ENCODE measurements at places on chromosomes 12 and 14. TPM values are rescaled to one million over a fixed set of nuclear protein-coding genes. Genes with fewer than 3 reads are reported as not detected.

The PTCSC3 gene
- total RNA-seq, result 2.9 TPM

The PPP4R4 gene
- 0.52 TPM for total RNA-seq

The SCN8A gene
- total RNA-seq, result 0.29 TPM

The GPRC5A gene
- 1,562 TPM for total RNA-seq

The MARK3 gene
- 92.9 TPM for total RNA-seq

The SERPINA4 gene
- not detected for total RNA-seq

The ERBB3 gene
- 88.8 TPM for total RNA-seq

- DNase-seq, result no peak
Measured at GRCh38 chr12:115973968-115974724, 303.3 kb downstream of the MED13L start.

- DNase-seq, result peak; percentile 84
Measured at GRCh38 chr12:121776190-121777098, 17.0 kb downstream of the RHOF start.

DNA sequence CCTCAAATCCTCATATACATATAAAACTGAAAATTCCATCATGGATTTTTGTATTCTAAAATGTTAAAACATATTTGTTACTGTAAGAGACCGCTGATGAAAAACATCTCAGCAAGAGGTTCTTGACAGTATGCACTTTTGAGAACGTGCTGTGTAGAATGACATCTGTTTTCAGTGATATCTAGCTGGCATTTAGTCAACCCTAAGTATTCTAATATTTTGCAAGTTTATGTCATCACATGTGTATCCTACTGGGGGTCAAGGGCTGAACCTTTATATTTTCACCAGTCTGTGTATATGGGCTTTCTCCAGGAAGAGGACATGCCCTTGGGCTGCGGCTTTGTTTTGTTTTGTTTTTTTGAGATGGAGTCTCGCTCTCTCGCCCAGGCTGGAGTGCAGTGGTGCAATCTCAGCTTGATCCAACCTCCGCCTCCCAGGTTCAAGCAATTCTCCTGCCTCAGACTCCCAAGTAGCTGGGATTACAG, 22.0 kb upstream of the YARS2 start:
- DNase-seq, result no peak

- DNase-seq, result no peak
Measured at GRCh38 chr12:549476-550082, 89.8 kb downstream of the B4GALNT3 start.

- DNase-seq, result no peak
Measured at GRCh38 chr14:28751467-28752058, 15.0 kb upstream of the FOXG1 start.

- no peak for DNase-seq
Measured at GRCh38 chr14:22579236-22579635, 9.8 kb downstream of the DAD1 start.

DNA sequence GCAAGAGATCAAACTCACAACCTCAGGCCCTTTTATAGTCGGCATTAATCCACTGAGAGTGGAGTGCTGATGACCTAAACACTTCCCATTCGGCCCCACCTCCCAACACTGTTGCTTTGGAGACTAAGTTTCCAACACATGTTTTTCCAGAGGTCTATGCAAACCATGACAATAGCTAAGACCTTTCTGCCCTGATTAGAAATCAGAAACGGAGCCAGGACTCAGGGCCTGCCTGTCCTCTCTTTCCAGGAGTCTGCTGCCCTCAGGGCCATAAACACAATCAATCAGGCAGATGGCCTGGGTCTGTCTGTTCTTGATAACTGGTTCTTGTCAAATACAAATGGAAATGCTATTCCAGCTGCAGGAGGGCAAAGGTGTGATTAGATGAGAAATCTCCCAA, 97.2 kb upstream of the PSMC1 start:
- no peak for DNase-seq

DNA sequence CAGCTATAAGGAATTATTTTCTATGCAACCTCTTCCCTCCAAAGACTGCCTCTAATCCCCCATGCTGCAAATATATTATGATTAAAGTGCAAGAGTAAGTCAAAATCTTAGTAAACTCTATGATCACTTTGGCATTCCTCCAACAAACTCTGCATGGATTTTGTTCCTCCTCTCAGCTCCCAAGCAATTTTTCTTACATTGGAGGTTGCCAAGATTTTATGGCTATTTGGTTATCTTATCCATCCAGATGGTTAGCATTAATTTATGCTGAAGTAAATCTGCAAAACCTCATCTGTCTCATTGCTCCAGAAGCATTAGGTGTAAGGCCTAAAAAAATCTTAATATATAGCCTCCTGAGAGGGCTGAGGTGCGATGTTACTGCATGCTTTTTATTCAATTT, 228.1 kb downstream of the CHST11 start:
- no peak for DNase-seq

DNA sequence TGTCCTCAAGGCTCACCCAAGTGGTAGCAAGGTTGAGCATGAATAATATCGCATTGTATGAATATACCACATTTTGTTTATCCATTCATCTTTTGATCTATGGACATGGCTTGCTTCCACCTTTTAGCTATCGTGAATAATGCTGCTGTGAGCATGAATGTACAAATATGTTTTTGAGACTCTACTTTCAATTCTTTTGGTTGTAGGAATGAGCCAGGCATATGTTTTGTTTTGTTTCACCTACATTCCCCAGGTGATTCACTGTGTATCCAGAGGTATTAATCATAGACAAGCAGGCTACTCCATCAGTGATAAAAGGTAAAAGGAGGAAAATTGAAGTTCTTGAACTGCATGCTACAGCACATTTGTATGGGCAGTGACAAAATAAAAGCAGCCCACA, 35.8 kb downstream of the CDKL1 start:
- DNase-seq, result no peak

DNA sequence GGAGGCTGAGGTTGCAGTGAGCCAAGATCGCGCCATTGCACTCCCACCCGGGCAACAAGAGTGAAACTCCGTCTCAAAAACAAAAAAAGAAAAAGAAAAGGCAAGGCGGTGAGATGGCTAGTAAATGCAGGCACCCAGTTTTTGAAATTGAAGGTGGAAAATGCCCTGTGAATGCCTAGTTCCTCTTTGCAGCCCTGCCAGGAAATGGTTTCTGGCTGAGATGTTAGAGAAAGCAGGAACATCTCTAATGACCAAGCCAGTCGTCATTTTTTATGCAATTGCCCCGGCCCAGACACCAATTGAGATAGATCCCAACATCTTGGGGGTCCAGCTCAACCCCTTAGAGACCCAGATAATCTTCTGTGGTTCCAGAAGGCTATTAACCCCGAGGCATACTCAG, 17.0 kb downstream of the SLC8A3 start:
- DNase-seq, result no peak

- DNase-seq, result no peak
Measured at GRCh38 chr12:71900091-71900490, 38.6 kb upstream of the TPH2 start.

GRCh38 chr12:46555406-46555852, 182.9 kb upstream of the SLC38A2 start:
- peak; percentile 31 for DNase-seq

- DNase-seq, result no peak
Measured at GRCh38 chr14:34423445-34423844, 38.6 kb downstream of the SPTSSA start.

DNA sequence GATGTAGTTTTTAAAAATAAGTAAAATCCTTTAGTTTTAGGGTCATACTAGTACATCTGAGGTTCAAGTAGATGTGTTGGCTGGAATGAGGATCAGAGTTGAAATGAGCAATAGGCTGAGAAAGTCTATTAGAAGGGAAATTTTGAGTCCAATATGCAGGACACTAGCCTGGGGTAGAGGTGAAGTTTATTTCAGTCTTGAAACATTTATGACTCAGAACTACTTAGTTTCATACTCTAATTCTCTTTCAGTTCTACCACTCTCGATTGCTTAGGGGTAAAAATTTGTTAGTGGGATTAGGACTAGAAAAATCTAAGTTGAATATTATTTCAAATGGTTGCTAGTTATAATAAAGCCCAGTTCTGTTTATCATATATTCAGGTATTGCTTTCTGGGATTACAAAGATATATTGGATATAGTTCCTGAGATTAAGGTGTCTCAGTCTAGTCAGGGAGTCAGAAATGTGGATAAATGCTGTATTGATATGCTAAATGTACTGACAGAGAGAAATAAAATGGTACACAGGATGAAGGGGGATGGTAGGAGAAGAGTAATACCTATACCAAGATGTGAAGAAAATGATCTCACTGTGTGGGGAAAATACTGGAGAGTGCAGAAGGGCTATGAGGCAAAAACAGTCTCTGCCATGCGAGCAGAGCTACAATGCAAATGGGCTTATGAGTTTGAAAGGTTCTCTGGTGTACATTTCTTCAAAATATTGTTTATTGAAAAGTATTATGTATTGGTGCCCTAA, 395.8 kb upstream of the FBXO33 start:
- no peak for DNase-seq

GRCh38 chr14:101289230-101289690, 272.0 kb upstream of the DIO3 start:
- no peak for DNase-seq

- no peak for DNase-seq
Measured at GRCh38 chr12:40325349-40325960, 100.7 kb downstream of the LRRK2 start.

DNA sequence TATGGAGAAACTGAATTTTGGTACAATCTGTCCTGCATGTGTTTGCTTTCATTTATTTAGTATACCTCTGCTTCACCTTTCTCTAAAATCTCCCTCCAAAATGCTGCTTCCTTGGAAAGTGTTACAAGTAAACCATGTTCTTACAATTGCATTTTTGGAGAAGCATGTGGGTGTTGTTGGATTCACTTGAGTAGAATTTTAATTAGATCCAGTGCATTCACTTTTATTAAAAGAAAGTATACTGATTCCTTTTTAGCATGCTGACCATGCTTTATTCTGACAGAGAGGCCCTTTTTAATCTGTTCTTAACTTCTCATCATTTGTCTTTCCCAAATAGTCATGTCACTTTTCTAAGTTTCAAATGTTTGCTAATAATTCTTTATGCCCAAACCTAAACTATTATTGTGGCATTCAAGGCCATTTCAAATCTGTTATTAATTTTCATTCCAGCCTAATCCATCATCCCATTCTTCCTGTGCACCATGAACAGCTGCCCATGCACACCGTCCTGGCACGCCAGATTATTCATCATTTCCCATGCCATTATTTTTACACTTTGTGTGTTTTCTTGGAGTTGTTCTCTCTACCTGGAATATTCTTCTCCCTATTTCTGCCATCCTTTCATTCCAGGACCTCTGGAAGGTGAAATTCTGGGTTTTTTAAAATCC, 90.7 kb downstream of the METTL25 start:
- no peak for DNase-seq

DNA sequence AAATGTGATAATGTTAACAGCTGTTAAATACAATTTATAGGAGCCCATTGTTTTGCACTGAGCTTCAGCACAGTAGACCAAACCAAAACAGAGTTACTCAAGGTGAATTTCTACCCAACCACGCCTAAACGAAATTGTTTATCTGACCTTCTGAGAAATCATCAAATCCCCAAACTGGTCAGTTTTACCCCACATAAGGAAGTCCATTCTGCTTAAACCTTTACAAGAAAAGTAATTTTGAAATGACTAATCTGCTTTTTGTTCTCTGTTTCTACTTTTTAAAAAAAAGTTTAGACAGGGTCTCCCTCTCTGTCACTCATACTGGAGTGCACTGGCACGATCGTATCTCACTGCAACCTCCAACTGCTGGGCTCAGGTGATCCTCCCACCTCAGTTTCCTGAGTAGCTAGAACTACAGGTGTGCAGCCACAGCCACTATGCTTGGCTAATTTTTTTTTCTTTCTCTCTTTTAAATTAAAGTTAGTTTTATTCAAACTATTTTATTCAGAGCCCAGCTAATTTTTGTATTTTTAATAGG, 1.4 kb upstream of the RNF10 start:
- no peak for DNase-seq

DNA sequence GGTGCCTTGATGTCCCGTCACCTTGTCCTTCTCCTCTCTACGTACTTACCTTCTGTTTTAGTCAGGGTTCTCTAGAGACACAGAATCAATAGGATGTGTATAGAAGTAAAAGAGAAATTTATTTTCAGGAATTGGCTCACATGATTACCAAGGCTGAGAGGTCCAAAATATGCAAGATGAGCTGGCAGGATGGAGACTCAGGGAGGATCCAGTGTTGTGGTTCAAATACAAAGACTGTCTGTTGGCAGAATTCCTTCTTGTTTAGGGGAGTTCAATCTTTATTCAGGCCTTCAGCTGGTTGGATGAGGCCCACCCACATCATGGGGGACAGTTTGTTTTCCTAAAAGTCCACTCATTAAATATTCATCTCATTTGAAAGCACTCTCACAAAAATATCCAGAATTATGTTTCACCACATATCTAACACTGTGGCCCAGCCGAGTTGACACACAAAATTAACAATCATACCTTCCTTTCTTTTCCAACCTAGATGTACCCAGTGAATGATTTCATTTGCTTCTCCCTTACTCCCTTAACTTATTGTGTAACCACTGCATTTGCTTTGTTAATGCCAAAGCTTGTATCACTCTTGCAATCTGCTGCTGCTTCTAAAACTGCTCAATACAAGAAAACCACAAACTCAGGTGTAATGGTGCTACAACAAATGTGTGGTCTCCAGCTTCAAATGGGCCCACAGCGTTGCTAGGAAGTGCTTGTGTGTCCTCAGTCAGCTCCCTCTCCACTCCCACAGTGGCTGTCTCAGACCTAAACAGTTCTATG, 195.4 kb upstream of the ARHGAP5 start:
- no peak for DNase-seq

GRCh38 chr14:35286003-35286600, 6.1 kb upstream of the PSMA6 start:
- DNase-seq, result no peak

DNA sequence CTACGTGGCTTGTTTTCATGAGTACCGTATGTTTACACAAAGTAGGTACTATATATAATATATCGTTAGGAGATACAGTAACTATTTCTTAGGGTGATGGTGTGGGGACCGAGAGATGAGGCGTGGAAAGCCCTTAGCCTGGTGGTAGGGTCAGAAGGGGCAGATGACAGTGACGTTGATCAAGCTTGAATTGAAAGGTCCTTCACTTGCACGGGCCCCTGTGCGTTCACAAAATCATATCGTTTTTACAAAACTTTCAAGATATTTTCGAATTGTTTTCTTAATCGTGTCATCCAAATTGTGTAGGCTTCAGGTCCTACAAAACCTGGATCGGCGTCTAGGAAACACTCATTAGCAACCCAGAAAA, 881 bp upstream of the SOS2 start:
- no peak for DNase-seq

DNA sequence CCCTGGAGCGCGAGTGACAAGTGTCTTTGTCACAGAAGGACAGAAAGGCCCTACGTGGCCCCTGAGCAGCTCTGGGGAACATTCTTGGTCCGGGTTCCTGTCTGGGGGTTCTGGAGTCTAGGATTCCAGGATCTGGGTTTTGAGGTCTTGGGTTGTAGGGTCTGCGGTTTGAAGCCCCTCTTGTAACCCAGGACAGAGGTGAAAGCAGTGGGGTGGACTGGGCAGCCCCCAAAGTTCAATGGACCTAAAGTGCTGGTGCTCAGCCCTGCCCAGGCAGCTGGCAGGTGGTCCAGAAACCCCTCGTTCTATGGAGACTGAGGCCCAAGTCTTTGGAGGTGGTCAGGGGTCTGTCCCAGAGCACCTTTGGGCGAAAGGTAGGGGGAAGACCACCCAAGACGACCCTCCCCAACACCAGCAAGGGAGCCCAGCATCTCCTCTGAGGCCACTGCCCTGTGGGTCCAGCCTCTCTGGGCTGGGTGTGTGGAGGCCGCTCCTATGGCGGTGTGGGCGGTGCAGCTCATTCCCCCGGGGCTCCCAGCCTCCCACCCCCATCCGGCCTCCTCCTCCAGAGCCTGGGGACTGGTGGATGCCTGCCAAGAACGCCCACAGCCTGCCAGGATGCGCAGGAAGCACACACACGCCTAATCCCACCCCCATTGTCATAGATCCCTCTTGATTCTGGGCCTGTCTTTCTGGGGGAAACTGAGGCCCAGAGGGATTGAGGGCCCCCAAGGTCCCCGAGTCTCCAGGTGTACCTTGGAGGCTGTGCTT, 30.2 kb upstream of the ANKRD9 start:
- no peak for DNase-seq
